Stimulated activated CD4-positive, alpha-beta T cell treated with anti-CD3 and anti-CD28 coated beads, TNF-alpha, amount 100 ng/mL, for 24 hours (primary cell): ENCODE measurements at places on chromosomes 2 and 18.

- no peak for DNase-seq
Observed at GRCh38 chr18:42513441-42513840, 558.4 kb downstream of the PIK3C3 start.

DNA sequence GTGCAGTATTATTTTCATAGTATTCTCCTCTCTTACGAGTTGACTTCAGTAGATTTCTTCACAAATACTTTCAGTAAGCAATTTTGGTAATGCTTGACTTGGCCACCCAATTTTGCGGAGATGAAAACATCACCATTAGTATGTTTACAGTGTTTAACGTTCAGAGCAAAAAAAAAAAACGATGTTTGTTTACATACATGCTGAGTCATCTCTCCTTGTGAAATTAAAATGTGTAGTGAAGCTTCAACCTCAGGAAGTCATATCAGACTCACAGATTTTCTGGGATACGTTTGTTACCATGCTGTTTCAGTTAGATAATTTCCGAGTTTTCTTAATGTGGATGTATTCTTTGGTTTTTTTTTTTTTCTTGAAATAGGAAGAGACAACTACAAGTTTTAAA is 100.1 kb downstream of the CTNNA2 start:
- no peak for DNase-seq

DNA sequence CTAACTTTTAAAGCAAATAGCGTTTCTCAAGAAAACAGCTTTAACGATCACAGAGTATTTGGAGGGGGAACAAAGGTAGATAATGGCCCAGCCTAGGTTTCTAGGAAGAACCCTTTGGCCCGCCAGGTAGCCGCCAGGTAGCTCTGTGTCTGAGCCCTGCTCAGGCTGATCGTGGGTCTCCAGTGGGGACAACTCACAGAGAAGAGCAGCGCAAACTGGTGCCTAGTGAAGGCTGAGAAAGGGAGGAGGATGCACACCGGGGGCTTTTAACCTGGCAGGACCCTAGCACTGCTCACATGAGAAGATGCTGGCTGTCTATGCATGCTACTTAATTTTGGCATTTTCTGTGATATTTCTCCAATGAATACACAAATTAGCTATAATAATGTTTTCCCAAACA is 5.8 kb downstream of the NGEF start:
- DNase-seq = no peak

GRCh38 chr2:50729306-50730049 is 302.5 kb downstream of the NRXN1 start:
- DNase-seq = no peak
